Activated T-helper 17 cell treated with anti-CD3 and anti-CD28 coated beads, Interleukin-2, amount 50 U/mL, for 72 hours (primary cell): ENCODE measurements at places on chromosomes 13 and 19. TPM values are rescaled to one million over a fixed set of nuclear protein-coding genes. Genes with fewer than 3 reads are reported as not detected.
A peak's percentile ranks its signal among the peaks of the same experiment; 100 is the strongest.

DNA sequence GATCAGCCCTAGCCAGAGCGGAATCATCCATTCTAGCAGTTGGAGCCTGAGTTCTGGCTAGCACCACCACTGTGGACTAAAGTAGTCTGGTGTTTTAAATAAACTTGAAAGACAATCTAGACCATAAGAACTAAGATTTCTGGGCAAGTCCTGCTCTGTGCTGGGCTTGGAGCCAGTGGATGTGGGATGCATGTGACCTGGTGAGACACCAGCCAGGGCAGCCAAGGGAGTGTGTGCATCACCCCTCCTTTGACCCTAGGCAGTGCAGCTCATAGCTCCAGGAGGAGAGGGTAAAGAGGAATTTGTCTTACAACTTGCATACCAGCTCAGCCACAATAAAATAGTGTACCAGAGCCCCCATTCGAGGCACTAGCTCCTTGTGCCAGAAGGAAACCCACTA is 21.0 kb downstream of the ITGBL1 start:
- ATAC-seq = no peak

Gene KCNRG
- 0.45 TPM for total RNA-seq

Gene PROSER1
- 72.3 TPM for total RNA-seq

DNA sequence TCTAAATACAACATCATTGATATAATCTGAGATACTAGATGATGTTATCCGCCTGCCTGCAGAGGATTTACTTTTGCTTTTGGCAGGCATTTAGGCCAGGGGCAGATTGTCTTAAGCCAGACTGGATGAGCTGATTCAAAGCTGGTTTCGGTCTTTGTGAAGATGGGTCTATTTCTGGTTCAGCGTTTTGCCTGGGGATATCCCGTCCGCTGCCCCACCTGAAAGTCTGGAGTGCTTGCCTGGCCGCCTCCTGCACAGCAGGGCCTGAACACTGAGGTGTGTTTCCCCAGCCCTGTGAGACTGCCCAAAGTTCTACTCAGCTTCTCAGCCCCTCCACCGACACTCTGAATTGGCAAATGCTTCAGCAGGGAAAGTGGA is 149.7 kb downstream of the KATNAL1 start:
- ATAC-seq = no peak

Gene KCTD4
- not detected for total RNA-seq

Gene SIAH3
- total RNA-seq = 0.06 TPM

Gene CGB2
- total RNA-seq = not detected

Gene ATP12A
- total RNA-seq = 0.13 TPM

Gene TSPAN16
- not detected for total RNA-seq

- ATAC-seq = no peak
These were observed 250.3 kb upstream of the ATXN8OS start for GRCh38 chr13:69857183-69857821.

- no peak for ATAC-seq
These were observed 221.5 kb upstream of the NBEA start for GRCh38 chr13:34720618-34721017.

Gene GNG8
- total RNA-seq = not detected

Gene TRAPPC5
- total RNA-seq = 61.8 TPM

DNA sequence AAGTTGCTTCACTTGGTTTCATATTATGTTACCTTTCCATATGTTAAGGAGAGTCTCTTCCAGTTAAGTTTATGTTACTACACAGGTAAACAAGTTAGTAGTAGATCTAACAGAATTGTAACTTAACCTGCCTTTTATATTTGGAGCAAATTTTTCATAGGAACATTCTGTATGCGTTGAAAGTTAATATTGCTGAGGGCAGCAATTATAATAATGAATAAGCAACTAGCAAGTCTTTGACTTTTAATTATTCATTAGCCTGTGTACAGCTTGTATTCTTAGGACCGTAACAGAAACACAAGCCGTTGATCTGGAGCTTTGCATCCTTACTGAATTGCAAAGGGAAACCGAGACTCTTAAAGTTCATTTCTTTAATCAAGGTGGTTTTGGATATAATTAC is 11.6 kb downstream of the SUGT1 start:
- ATAC-seq = no peak

DNA sequence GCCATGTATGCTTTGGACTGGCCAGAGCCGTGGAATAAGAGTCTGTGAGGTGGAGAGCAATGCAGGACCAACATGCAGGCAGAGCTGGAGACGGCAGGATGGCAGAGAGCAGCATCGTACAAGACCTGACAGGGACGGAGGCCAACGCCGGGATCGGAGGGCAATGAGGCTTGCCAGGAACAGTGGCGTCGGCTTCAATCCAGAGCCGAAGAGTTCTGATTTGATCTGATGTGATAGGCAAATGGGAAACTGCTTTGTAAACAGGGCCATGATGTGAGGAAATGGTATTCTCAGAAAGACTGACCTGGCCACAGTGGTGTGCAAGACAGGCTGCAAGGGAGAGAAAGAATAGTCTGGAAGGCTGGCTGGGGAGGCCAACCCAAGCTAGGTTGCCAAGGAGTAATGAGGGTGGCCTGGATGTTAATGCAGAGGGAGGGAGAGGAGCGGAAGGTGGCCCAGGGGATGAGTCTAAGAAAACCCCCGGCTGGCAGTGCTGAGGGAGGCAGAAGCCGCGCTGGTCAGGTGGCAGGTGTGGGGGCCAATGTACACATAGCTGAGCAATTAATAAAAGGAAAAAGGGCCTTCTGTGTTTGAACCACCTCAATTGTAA is 26.7 kb downstream of the RCBTB2 start:
- ATAC-seq = peak; percentile 10

- peak; percentile 47 for ATAC-seq
These were observed at the start of gene ADAMTS10 for GRCh38 chr19:8610041-8610935. ADAMTS10 (minus strand) TSS chr19:8610715; CDS start chr19:8605710, 5,005 bp downstream.

Gene SPIB
- 2.4 TPM for total RNA-seq

DNA sequence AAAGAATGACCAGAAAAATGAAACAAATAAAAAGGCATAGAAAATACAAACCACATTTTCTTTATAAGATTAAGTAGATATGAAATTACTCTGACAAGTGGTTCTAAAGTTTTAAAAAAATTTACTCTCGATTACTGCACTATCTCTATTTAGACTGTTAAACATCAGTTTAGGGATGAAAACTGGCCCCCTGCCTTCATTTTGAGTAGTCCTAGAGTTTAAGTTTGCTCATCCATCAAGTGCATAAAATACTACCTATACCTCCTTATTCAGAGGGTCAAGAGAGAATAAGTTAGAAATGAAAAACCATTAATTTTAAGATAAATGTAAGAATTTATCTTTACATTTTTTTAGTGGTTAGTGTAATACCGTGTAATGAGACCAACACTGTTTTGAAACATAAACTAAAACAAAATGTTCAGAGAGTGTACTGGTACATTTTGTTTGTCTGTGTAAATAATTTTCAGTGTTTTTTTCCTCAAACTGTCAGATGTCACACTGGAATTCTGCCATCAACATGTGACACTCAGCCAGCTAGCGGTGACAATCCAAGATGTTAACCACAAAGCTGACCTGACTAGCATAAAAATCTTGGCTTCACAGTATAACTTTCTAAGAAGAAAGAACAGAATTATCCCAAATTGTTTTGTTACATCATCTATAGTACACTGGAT is 184.8 kb upstream of the PCDH20 start:
- no peak for ATAC-seq

DNA sequence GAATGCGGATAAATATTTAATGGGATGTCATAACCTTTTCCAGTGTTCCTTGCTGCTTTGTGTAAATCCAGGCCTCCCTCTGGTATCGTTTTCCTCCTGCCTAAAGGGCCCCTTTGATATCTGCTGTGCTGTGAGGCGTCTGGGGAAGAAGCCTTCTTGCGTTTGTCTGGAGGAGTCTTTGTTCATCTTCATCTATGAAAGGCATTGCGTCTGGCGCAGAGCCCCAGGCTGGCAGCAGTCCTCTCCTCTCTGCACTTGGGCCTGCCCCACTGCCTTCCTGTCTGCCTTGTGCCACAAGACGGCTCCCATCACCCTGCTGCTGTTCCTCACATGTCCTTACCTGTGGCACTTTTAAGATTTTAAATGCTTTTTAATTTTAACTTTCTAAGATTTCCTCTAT is 9.8 kb downstream of the PROZ start:
- ATAC-seq = no peak
